ENCODE measurements at places on chromosomes 13 and 19.

GRCh38 chr13:45626731-45627374, 11.3 kb upstream of the ERICH6B start:
- no peak for DNase-seq

GRCh38 chr13:41453620-41454019, 3.7 kb upstream of the RGCC start:
- DNase-seq, result no peak

DNA sequence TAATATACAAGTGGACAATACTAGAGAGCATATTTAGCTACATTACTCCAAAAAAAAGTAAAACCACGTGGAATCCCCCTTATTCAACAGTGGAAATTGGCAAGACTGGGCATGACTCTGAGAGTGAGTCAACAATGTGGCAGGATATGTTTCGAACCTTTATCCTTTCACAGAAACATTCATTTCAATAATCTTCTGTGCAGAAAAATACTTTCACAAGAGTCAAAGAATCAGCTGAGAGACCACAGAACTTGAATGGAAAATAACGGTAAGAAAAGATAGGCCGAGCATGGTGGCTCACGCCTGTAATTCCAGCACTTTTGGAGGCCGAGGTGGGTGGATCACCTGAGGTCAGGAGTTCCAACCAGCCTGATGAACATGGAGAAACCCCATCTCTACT, 25.1 kb upstream of the CD70 start:
- no peak for DNase-seq

GRCh38 chr13:52947921-52948373, 80.7 kb upstream of the OLFM4 start:
- no peak for DNase-seq

DNA sequence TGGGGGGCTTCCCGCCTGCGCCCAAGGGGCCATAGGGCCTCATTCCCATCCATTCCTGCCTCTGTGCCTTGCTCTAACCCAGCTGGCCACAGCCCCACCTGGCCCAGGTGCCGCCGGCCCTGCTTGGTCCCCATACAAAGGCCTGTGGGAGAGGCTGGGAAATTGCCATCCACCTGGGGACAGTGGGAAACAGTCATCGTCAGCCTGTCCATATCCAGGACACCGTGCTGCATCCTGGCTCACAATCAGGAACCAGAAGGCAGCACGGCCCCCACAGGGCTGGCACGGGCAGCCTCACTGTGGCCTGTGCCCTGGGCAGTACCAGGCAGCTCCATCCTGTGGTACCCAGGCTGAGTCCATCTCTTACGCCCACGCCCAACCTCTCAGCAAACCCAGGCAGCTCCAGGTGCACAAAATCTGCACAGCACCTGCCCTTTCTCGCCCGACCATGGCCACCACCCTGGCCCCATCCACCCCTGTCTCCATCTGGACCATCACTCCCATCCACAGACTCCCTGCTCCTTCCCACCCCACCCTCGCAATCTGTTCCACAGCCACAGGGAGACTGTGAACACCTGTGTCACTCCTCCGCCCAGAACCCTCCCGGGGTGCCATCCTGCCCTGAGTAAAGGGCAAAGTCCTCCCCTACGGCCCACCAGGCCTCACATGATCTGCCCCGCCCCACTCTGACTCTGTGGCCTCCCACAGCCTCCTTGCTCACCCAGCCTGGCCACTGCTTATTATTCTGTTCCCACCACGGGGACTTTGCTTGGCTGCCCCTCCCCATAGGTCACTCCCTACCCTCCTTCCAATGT, 21.1 kb upstream of the FBXO27 start:
- no peak for DNase-seq

DNA sequence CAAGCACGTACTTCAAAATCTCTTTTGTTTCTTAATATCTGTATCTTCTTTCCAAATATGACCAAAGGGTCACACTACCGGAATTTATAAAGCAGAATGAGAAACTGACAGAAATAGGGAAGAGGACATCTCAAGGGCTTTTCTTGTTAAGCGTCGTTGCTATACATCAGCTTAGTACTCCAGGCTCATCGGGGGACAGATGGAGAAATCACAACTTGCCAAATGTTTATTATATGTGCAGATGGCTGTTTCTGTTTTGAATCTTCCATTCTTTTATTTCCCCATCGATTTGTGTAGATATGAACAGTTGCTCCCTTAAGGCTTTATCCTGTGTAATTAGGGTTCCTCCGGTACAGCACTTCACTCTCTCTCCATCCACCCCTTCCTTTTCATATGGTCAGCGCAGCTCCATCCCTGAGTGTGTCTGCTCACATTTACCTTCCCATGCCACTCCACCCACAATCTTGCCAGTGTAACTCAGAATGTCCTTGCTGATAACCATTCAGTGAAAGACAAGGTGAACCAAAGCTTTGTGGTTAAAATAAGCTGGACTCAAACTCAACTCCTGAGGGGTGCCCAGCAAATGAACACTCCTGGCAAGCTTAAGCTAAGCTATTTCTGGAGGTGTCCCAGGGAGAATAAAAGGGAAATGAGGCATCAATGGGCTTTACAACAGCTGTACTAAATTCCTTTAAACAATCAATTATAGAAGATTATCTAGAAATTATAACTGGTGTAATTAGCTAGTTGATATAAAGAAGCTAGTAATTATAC, 51.3 kb downstream of the TBC1D4 start:
- DNase-seq, result no peak

- no peak for DNase-seq
These were observed 296.7 kb downstream of the POU4F1 start for GRCh38 chr13:78306519-78307206.

GRCh38 chr13:72163678-72164077, 296.7 kb upstream of the DACH1 start:
- DNase-seq, result no peak

DNA sequence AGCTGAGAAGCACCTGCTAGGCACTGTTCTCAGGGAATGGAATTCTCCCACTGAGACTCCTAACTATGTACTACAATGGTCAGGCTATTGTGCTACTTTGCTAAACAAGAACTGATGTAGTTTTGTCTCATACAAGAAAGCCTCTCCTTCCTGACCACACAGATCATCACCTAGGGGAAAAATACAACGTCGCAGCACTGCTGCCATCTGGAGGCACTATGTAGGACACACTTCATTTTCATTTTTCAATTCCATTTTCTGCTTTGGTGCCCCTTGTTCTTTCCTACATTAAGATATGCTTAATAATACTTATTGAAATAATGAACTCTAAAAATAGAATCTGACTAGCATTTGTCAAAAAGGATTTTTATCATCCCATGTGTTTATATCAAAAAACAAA, 21.1 kb downstream of the PROSER1 start:
- no peak for DNase-seq

GRCh38 chr13:111401151-111401550, 80.7 kb downstream of the TEX29 start:
- DNase-seq, result no peak

DNA sequence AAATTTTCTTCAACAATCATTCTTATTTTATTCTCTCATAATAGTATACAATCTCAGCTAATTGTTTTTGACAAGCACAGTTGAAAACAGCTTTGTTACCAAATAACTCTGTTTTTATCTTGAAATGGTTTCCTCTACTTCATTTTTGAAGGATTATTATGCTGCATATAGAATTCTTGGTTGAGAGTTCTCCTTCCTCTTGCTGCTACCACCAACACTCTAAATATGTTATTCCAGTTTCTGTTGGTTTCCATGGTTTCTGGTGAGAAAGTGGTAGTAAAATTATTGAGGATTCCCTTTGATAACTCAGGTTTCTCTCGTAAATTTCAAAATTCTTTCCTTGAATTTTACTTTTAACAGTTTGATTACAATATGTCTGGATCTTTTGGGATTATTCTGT, 1725.9 kb downstream of the PCDH9 start:
- no peak for DNase-seq

GRCh38 chr19:54287456-54287855, 6.5 kb upstream of the LILRB2 start:
- no peak for DNase-seq

GRCh38 chr13:21361123-21361522, 98.0 kb downstream of the ZDHHC20 start:
- no peak for DNase-seq
